M059J (cell line): ENCODE measurements at places on chromosomes 5 and 9.
A peak's percentile ranks its signal among the peaks of the same experiment; 100 is the strongest.

- DNase-seq: peak; percentile 60
Observed at GRCh38 chr9:17135295-17136160, 688 bp downstream of the CNTLN start.

DNA sequence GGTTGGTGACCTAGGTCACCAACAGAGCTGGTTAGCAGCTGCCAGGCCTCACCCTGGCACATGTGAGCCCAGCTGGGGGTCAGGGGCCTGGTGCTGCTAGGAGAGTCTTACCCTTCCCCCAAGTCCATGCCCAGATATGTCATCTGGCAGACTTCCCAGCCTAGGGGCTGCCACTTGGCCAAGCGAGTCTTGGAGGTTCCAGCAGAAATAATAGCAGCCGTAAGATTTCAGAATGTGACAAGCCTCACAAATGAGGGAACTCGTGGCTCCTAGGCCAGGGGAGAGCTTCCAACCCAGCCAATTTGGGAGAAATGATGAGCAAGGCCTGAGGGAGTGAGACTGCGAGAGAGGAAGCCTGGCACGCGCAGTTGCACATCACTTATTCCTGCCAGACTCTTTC, 11.1 kb downstream of the URM1 start:
- no peak for DNase-seq

- DNase-seq: peak; percentile 84
Observed at GRCh38 chr5:135245521-135246499, 153.2 kb downstream of the MACROH2A1 start.

GRCh38 chr5:100854591-100854990, 48.5 kb downstream of the ST8SIA4 start:
- no peak for DNase-seq

GRCh38 chr9:90546200-90546599, 96.4 kb downstream of the DIRAS2 start:
- peak; percentile 86 for DNase-seq

DNA sequence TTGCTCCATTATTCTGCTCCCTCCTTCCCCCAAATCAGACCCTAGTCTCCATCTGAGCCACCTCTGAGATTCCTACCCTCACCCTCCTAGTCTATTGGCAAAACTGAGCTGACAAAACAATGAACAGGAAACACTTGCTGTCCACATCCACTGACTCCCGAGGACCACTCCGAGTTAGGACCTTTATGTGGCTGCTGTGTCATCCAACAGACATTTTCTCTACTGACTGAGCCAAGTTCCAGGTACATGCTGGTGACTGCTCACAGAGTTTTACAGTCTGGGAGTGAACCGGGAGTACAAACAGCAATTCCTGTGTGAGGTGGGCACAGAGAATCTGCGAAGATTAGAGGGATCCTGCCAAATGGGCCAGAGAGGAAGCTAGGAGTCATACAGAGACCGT, 39.2 kb downstream of the CFAP90 start:
- no peak for DNase-seq

GRCh38 chr5:156715287-156715686, 134.8 kb upstream of the PPP1R2B start:
- DNase-seq: no peak

DNA sequence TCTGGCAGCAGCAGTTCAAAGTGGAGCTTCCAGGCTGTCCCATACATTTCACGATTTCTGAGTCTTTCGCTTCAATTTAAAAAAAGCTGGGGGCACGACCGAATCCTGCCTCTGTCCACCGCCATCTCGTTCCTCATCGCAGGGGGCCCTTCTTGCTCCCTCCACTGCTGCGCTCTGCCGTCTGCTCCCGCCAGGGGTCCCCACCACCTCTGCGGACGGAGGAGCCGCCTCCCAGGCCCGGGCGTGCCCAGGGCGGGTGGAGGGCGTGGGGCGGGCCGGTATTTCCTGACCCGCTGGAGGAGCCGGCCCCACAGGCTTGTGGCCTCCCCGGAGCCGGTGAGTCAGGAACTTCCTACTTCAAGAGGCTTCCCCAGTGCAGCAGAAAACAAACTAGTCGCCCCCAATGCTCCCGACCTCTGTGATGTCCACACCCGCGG, 50.4 kb downstream of the USP20 start:
- DNase-seq: peak; percentile 92

DNA sequence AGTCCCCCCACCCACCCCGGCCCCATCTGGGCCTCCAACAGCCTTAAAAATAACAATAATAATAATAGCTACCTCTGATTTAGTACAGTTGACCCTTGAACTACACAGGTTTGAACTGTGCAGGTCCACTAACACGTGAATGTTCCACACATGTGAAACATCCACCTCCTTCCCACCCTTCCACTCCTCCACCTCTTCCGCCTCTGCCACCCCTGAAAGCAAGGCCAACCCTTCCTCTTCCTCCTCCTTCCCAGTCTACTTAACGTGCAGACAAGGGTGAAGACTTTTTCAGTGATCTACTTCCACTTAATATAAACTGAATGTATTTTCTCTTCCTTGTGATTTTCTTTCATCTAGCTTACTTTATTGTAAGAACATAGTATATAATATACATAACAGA, 10.8 kb downstream of the PDGFRB start:
- DNase-seq: no peak

- peak; percentile 7 for DNase-seq
Observed at GRCh38 chr5:135174315-135175096, 140.5 kb upstream of the PITX1 start.

DNA sequence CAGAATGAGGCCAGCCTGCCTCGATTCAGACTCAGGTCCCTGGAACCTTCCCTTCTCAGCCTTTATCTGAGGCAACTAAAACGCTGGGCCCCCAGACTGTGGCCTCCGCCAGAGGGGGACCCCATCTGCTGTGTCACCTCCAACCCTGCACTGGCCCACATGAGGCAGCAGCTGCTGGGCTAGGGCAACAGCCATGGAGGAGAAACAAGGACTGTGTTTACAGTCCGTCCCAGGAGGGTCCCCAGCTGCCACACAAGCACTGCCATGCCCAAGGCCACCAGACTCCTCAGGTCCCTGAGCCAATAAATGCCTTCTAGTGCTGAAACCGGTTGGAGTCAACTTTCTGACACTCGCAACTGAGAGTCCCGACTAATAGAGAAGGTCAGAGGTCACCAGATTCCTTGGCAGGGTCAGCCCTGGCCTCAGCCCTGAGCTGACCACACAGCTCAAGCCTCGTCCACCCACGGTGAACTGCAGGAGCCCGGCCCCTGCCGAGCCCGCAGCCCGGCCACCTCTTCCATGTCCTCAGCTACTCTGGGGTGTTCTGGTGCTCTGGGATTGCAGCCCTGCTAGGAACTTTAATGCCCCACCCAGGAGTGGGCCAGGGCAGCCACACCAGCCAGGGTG, 77.0 kb downstream of the ZNF354C start:
- no peak for DNase-seq

- DNase-seq: peak; percentile 96
Observed at GRCh38 chr9:23686257-23686656, 139.8 kb downstream of the ELAVL2 start.

GRCh38 chr5:43215073-43215631, 23.1 kb downstream of the NIM1K start:
- DNase-seq: peak; percentile 15

DNA sequence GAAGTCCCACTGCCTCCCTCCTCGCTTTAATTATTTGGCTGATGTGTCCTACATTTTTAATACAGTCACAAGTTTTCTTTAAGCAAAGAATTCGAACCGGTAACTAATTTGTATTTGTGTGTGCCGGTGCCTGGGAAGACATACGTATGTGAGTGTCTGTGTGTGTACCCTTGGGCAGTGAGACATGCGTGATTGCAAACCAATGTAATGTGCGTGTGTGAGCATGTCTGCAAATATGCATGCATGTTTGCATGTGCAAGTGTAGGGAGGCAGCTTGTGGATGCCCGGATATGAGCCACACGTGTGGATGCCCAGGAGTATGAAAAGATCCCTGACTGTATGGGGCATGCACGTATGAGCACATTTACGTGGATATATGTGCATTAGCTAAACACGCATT, 44.4 kb upstream of the NEK6 start:
- no peak for DNase-seq

GRCh38 chr5:73599380-73599779, 26.6 kb upstream of the ARHGEF28 start:
- DNase-seq: no peak

DNA sequence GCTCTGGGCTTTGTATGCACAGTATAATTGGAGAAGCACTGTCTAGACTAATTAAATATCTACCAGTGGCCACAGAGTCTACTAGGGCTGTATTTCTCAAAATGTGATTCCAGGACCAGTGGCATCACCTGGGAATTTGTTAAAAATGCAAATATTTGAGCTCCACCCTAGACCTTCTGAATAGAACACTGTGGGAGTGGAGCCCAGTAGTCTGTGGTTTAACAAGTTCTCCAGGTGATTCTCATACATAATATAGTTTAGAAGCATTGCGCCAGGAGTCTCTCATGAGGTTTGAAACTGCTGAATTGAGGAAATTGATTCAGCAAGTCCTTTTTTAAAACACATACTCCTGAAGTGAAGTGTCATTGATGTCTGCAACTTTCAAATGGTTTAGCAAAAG, 74.7 kb downstream of the FCHO2 start:
- DNase-seq: no peak

DNA sequence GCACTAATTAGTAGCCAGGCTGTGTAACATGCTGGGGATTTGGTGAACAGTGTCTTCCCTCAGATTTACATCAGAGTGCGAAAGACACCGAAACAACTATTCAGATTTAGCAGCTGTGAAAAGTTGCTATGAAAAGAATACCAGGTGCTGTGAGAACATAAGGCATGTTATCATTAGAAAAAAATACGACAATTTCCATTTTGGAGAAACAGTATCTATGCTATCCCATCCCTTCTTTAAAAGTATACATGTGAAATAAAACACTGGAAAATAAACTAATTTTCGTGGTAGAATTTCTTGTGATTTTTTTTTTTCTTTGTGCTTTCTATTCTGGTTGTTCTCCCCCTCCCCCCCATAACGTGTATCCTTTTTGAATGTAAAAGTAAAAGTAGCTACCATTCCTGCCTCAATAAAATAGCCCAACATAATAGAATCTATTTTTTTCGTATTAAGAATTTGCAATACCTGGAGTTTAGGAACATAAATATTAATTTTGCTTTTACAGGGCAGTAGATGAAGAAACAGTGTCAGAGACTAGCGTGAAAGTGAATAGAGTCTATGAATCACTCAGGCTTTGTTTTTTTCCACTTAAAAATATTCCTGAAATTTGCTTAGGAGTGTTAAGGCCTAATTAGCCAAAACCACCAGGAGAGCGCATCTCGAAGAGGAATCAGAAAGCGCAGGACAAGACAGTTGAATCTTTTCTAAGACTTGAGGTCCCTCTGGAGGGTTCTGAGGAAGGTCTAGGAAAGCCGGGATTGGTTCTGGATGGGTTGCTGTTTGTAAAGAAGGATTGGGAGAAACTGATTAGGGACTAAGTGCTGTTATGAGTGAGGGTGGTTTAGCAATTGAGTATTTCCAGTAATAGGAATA, 813 bp upstream of the SLU7 start:
- DNase-seq: peak; percentile 15

DNA sequence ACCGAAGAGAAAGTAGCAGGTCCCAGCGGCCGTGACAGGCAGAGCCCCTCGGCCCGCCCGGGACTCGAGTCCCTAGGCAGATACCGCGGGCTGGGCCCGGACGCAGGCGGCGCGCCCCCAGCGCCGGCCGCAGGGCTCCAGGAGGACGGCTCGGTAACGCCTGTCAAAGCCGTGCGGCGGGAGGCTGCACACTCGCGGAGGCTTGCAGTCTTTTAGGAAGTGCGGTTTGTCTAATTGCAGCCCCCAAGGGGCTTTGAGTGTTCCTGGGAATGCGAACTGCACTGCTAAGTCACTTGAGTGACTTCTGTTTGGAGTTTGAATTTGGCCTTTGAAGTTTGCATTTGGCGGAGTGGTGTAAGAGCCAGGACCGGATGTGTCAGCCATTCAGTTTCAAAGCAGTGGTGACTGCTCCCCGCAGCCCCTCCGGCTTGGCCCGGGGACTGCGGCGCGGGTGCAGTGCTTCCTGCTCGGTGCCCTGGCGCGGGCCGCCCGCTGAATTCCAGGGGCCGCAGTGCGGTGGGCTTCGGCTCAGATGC, 1.3 kb downstream of the MAP3K1 start:
- peak; percentile 77 for DNase-seq

- DNase-seq: peak; percentile 21
Observed at GRCh38 chr9:17699615-17700330, 120.9 kb downstream of the SH3GL2 start.

DNA sequence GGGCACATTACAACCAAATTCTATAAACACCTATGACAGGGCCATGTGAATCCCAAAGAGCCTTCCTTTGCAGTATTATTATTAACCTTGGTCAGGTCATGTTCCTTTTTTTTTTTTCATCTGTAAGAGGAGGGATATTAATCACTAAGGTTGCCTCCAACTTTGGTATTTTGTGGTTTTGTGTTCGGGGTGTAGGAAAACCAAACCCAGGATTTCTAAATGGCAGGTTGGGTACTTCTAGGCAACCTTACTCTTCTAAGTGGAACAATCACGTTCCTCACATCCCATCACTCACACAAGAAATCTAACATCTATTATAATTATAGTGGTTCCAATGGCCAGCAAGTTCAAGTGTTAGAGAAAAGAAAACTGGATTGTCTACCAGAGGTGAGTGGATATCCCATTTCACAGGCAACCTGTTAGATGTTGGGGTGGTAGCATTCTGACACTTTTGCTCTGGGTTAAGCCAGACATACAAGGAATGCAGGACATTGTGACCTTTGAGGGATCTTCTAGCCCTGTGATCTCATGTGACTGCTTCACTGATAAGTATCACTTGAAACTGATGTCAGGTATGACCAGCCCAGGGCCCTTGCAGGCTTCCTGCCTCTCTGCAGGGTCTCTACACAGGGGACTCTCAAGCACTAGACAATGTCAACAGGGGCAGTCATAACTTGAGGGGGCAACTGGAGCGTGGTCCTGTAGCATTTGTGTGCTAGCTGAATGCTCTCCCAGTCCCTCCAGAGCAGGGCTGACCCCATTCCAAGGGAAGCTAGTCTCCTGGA, 126.2 kb upstream of the VLDLR start:
- DNase-seq: peak; percentile 64

GRCh38 chr5:179536676-179537075, 13.7 kb upstream of the RUFY1 start:
- DNase-seq: no peak

GRCh38 chr5:95045181-95045965, 239.5 kb downstream of the MCTP1 start:
- DNase-seq: no peak

DNA sequence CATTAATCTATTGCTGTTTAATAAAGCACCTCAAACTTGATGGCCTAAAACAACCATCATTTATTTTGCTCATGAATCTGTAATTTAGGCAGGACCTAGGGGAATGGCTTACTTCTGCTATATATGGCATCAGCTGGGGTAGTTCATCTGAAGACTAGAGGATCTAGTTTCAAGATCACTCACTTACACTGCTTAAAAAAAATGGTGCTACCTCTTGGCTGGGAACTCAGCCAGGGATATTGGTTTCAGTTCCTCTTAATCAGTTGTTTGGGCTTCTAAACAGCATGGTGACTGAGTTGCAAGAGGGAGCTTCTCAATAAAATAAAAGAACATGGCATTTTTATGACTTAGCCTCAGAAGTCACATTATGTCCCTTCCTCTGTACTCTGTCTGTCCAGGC, 142.0 kb downstream of the FAM114A2 start:
- DNase-seq: peak; percentile 88

- DNase-seq: no peak
Observed at GRCh38 chr5:80184235-80185023, 71.4 kb downstream of the SERINC5 start.
